T follicular helper cell (primary cell): ENCODE measurements at places on chromosomes 3 and 15.

- no peak for DNase-seq
Measured at GRCh38 chr3:197000211-197000610, 29.4 kb downstream of the MELTF start.

GRCh38 chr3:152714507-152714906 is 120.4 kb upstream of the P2RY1 start:
- DNase-seq: no peak

GRCh38 chr3:172080503-172080902 is 41.1 kb downstream of the FNDC3B start:
- no peak for DNase-seq

DNA sequence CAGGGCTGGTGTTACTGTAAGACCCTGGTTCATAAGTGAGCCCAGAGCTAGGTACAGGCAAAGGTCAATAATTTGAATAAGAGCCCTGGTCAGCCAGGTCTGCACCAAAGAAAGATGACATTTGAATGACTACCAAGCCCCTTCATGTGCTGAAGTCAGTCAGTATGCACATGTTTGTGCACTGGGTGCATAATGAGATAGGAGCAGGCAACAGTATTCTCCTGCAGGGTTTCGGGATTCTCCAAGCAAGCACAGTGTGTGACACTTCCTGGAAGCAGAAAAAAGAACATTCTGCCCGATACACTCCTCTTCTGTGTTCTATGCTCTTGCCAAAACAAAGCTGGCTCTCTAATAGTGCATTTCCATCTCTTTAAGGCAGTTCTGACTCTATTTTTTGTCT is 5.5 kb upstream of the IMPDH2 start:
- DNase-seq: no peak

DNA sequence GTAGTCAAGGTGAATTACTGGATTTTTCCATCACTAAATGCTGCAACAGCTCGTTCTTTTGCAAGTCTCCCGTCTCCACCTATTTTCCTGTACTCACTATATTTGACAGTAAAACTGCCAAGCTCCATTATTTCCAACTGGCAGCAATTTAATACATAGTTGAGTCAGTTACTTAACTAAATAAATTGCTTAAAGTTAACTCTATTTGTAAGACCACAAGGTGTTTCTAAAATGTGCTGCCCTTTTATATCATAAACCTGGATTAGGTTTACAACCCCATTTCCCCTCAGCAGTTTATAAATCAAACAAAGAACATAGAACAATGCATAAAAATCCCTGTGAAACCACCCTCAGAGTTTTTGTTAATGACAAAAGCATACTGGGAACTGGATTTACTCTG is 211.4 kb upstream of the DPH6 start:
- DNase-seq: no peak

DNA sequence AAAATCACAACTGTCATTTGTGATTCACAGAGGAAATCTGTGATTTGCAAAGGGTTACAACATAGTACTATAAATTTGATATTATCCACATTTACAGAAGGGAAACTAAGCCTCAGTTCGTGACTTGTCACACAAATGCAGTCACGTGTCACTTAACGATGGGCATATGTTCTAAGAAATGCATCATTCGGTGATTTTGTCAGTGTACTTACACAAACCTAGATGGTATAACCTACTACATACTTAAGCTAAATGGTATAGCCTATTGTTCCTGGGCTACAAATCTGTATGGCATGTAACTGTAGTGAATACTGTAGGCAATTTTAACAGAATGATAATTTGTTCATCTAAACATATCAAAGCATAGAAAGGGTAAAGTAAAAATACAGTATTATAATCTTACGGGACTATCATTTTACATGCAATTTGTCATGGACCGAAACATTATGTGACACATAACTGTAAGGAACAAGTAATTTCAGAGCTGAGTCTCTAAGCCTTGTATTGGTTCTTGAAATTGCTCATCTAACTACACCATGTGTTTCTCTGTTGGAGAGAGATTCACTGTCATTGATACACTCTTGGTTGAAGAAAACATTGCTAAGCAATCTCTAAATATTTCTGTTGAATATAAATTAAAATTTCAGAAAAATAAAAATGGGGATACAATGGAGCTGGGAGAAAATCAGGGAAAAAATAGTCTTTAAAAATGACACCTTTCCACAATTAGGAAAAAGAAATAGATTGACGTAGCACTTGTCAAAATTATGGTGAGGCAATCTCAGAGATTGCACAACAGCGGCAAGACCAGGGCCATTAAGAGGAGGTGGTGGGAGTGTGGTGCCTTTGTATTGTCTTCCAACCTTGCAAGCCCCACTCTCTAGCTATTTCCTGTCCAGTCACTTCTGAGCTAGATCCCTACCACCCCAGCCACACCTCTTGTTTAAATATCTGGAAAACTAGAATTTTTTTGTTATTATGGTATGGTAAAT is 645.8 kb upstream of the TBL1XR1 start:
- no peak for DNase-seq

GRCh38 chr15:45399381-45400212 is 21.3 kb upstream of the GATM start:
- no peak for DNase-seq

DNA sequence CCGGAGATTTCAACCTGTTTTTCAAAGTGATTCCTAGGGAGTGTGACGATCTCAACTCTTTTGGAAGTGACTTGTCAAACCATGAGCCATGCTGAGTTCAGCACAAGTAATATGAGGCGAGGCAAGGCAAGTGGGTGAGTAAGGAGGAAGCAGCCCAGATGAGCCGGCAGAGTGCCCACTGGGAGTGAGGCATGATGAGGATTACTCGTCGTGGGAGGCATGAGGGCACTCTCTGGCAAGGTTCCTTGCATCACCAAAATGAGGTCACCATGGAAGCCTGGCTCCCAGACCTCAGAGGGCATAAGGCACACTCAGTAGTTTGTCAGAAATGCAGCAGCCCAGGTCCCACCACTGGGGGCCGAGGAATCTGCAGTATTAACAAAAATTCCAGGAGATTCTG is 636.1 kb downstream of the MAGI1 start:
- no peak for DNase-seq
